ENCODE measurements at places on chromosomes 2 and 18. TPM values are rescaled to one million over a fixed set of nuclear protein-coding genes. Genes with fewer than 3 reads are reported as not detected.

The PRSS56 gene
- 0.15 TPM for polyA plus RNA-seq

The TMEM200C gene
- 0.22 TPM for polyA plus RNA-seq

The ACTG2 gene
- polyA plus RNA-seq, result 44.1 TPM

- no peak for DNase-seq
Observed at GRCh38 chr2:11320698-11321492, 23.5 kb downstream of the ROCK2 start.

DNA sequence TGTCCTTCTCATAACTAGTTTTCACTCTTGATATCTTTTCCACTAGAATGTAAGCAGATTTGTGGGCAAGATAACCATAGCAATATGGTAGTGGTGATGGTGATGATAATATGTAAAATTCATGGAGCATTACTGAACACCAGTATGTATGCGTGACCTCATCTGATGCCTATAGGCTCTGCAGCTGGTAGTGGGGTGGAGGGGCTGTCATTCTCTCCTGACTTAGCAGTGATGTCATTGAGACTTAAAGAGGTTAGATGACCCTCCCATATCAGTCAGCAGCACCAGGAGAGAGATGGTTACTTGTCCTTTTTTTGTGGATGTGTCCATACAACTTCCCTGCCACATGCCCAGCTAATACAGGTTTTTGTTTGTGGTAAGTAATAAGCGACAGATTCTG is 27.9 kb downstream of the PARD3B start:
- no peak for DNase-seq

DNA sequence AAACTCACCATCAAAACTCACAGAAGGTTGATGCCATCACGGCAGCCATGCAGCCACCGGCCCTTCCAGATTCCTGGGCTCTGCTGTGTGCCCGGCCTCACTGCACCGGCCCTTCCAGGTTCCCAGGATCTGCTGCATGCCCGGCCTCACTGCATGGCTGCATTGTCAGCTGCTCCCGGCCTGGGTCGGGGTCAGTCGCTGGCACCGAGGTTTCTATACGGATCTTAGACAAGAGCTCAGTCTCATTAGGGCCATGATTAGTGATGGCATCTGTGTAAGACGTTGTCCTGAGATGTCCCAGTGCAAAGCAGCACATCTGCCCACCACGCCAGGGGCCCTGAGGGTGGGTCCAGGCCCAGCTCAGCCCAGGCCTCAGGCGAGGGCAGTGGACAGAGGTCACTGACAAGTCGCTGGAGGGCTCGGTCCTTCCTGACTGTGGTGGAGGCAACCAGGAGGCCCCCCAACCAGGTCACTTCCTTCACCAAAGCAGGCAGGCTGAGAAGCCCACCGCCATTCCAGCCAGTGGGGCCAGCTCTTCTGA is 29.4 kb downstream of the TMEM18 start:
- DNase-seq, result no peak

DNA sequence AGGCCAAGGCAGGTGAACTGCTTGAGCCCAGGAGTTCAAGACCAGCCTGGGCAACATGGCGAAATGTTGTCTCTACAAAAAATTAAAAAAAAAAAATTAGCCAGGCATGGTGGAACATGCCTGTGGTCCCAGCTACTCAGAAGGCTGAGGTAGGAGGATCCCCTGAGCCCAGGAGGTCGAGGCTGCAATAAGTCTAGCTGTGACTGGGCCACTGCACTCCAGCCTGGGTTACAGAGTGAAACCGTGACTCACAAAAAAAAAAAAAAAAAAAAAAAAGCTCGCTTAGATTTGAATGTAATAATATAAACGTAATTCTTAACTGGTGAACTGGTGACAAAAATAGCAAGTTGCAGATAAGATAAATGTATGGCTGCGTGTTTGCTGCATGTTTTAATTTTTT is 56.5 kb downstream of the TFCP2L1 start:
- no peak for DNase-seq
